ENCODE measurements at places on chromosomes 7 and 10.

DNA sequence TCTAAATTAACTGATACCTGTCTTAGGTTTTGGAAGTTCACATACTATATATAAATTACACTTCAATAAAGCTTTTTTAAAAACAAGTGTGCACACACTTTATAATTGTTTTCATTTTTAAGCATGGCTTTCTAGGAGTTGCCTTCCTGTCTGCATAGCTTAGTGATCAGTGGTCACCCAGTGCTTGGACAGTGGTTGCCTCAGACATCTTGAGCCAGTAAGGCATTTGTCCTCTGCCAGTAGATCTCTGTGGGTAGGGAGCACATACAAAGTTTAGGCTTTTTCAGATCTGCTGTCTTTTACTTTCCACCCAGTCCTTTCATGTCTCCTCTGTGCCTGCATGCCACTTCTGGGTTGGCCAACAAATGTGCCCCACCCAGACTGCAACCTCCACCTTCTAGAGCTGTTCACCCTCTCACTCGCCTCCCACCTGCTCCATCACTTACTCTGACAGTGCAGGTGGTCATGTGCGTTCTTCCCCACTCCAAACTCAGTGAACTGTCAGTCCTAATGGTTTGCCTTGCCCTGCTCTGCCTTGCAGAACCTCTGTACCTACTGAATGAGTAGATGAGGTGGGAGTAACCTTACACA, 31.7 kb downstream of the TPST1 start:
- no peak for DNase-seq

- no peak for DNase-seq
Observed at GRCh38 chr7:47739301-47739875, 157.5 kb upstream of the TNS3 start.

GRCh38 chr10:78755063-78755701, 313.6 kb upstream of the ZMIZ1 start:
- no peak for DNase-seq

GRCh38 chr10:116742367-116743265, at the start of gene HSPA12A:
TSS of gene HSPA12A (minus strand) at chr10:116742566. CDS start at chr10:116742469, 97 bp downstream.
- DNase-seq = no peak

DNA sequence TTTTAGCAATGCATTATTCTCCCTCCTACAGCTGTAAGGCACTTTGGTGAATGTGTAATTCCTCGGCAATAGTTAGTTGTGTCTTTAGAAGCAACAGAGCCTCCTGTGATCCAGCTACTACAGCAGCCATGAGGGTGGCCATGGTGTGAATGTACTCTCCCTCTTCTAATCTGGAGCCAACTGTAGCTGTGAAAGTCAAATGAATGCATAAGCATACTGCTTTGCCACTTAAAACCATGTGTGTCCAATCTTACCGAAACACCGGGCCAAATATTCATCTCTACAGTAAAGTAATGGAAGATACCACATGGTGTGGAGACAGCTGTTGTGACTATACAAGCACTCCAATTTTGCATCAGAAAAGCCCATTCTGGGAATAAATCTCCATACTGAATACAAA, 195.0 kb downstream of the DNAJC1 start:
- no peak for DNase-seq

DNA sequence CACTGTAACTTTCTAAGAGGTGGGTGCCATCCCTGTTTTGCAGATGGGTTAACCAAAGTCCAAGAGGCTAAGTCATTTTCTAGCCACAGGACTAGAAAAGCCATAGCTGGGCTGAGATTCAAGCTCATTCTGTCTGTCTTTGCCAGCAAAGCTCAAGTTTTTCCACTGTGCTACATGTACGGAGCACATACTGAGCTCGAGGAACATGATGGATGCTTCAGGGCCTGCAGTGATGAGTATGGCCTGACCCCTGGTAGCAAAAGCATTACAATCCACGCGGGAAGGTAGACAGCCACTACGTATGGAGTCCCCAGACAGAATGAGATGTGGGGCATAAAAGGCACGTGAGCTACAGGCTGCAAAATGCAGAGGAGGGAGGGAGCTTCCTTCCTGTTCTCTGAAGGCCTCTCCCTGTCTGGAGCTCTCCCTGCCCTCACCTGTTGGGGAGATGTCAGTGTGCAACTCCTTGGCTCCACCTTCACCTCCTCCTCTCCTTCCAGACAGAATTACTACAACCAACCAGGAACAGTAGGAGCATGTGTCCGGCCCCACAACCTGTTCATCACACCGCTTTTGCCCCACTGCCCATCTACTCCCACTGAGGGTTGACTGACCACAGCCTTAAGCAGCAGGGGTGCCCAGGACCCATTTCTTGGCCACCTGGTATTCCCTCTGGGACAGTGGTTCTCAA, 16.4 kb downstream of the ITPRIP start:
- no peak for DNase-seq

DNA sequence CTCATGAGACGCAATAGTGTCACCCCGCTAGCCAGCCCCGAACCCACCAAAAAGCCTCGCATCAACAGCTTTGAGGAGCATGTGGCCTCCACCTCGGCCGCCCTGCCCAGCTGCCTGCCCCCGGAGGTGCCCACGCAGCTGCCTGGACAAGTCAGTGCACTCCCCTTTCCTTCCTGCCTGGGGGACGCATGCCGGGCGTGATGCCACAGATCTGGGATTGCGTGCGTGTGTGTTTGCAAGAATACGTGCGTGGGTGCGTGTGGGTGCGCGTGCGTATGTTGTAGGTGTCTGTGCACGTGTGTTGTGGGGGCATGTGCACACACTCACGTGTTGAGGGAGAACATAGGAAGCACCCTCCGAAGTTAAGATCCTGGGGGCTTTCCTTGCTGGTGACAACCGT, 23.5 kb downstream of the PFKFB3 start:
- no peak for DNase-seq

- no peak for DNase-seq
Observed at GRCh38 chr7:108771853-108772252, 202.2 kb downstream of the DNAJB9 start.

- no peak for DNase-seq
Observed at GRCh38 chr7:43511769-43512515, 71.0 kb upstream of the STK17A start.

DNA sequence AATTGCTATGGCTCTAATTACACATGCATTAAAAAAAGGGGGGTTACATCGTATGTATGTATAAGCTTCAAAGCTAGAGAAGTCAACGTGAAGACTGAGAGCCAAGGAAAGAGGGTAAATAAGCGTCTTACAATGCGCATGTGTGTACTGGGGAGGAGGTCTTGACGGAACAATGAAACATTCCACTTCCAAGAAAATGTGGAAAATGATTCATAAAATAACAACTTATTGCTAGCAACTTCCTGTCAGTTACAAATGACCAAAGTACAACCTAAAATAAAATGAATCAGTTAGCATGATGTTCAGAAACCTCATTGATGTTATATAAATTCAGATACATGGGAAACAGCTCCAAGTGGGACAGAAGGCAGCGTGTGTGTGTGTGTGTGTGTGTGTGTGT, 104.1 kb upstream of the RHEB start:
- DNase-seq = no peak

DNA sequence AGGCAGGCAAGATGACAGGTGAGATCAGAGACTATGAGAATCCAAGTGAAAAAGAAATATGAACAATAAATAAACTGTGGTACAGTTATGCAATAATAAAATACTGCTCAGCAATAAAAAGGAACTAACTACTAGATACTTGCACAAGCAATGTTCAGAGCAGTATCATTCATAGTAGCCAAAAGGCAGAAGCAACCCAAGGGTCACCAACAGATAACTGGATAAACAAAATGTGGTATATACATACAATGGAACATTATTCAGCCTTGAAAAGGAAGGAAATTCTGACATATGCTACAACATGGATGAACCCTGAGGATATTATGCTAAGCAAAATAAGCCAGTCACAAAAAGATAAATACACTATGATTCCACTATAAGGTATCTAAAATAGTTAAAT, 76.9 kb upstream of the KCNIP2 start:
- no peak for DNase-seq

- DNase-seq = no peak
Observed at GRCh38 chr10:60943316-60944057, 498 bp downstream of the RHOBTB1 start.

DNA sequence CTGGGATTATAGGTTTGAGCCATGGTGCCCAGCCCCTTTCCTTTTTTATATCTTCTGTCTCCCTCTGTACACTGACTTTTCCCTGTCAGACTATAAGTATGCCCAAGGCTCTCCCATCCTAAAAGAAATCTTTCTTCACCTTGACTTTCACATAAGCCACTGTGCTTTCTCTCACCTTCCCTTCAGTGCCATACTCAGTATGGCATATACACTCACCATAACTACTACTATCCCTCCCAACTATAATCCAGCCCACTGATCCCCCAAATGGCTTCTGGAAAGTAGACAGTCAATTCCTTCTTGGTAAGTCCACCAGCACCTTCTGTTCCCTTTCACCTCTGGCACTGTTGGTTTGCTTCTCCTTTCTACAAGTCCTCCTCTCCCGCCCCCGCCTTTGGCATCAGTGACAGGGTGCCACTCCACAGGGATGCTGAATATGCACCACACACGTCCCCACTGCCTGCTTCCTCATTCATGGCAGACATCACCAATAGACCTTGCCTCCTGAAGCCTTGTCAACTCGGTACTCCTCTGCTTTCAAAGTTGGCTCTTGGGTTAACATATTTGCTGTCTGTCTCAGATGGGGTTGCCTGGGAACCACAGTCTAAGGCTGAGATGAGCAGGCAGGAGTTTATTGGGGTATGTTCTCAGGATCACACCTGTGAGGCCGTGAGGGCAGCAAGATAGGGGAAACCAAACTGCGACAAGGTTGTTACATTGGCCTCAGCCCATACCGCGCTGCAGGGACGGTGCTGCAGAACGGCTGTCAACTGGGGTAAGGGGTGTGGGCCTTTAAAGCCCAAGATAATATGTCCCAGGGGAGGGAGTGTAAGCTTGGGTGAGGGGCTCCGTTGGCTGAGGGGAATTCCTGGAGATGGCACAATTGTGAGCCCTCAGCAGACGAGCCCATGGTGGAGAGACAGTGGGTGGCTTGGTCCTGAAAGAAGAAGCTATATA, 7.2 kb upstream of the PSAP start:
- DNase-seq = no peak

DNA sequence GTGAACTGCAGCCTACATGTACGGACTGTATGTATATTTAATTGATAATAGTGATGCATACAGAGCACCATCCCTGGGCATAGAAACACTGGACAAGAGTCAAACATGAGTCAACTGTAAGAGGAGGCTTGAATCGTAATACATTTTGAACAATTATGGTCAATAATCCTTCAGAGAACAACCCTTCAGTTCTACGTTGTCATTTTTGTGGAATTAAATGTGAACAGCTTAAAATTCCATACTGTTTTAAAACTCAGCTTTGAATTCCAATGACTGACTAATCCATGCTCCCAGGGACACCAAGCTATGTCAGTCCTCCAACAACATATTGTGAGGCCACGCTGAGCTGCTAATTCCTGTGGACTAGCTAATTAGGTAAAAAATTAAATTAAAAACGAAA, 41.5 kb upstream of the KMT2E start:
- no peak for DNase-seq

DNA sequence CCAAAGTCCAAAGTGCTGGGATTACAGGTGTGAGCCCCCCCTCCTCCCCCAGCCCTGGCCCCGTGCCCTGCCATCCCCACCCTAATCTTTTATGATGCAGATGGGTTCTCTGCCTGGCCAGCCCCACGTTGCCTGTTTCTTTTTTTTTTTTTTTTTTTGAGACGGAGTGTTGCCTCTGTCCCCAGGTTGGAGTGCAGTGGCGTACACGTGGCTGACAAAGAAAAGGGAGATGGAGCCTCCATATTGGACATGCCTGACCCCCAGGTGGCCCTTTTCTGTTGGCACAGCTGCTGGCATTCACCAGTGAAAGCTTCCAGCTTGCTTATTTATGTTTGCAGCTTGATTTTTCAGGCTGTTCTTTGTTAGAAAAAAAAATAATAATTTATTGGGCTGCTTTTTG, 235.3 kb downstream of the CCDC3 start:
- DNase-seq = no peak

DNA sequence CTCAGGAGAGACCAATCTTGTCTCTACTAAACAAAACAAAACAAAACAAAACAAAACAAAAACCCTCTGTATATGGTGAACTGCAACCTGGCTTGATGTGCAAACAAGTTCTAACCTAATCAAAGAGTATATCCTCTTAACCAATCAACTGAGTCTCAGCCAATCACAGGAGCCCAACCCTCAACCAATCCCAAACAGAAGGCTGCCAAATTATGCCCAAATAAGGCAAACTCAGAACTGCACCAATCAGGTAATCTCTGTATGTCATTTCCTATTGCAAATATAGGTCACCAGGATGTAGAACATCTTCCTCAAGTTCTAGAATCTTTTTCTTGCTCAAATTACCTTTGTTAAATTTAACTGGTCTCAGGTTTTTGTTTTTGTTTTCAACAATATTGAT, 5.2 kb downstream of the FAM133B start:
- DNase-seq = no peak

- no peak for DNase-seq
Observed at GRCh38 chr7:3916146-3916545, 615.1 kb downstream of the SDK1 start.

GRCh38 chr7:147432079-147432478, 1158.5 kb upstream of the C7orf33 start:
- no peak for DNase-seq

DNA sequence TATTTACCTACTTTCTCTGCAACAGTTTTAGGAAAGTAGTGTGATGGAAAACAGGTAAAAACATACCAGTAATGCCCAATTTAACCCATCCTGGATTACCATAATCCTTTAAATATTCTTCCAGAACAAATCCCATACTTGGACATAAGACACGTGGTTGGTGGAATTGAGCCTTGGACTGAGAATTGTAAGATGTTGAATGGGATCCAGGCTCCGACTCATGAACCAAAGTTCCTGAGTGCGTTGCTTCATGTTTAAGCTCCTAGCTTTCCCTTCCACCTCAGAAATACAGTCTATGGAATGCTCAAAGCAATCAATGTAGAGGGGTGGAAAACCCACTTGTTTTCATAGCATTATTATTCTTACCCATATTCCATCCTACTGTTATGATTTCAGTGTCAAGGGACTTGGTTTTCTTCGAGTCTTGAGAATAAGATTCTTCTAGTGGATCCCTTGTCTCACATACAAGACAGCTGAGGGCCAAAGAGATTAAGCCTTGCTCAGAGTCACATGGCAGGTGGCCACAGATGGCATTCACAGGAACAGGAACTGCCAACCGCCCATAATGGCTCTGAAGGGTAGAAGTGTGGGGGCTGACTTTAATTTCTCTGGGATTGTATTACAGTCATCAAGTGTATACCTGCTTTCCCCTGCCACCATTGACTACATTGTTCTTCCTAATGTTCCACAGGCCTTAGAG, 171.2 kb downstream of the GFRA1 start:
- no peak for DNase-seq
